ENCODE measurements at places on chromosomes 11 and 22.

GRCh38 chr11:103842795-103843194, 193.6 kb upstream of the DDI1 start:
- no peak for DNase-seq

- no peak for DNase-seq
These were observed 39.7 kb upstream of the GLYAT start for GRCh38 chr11:58771458-58771855.

DNA sequence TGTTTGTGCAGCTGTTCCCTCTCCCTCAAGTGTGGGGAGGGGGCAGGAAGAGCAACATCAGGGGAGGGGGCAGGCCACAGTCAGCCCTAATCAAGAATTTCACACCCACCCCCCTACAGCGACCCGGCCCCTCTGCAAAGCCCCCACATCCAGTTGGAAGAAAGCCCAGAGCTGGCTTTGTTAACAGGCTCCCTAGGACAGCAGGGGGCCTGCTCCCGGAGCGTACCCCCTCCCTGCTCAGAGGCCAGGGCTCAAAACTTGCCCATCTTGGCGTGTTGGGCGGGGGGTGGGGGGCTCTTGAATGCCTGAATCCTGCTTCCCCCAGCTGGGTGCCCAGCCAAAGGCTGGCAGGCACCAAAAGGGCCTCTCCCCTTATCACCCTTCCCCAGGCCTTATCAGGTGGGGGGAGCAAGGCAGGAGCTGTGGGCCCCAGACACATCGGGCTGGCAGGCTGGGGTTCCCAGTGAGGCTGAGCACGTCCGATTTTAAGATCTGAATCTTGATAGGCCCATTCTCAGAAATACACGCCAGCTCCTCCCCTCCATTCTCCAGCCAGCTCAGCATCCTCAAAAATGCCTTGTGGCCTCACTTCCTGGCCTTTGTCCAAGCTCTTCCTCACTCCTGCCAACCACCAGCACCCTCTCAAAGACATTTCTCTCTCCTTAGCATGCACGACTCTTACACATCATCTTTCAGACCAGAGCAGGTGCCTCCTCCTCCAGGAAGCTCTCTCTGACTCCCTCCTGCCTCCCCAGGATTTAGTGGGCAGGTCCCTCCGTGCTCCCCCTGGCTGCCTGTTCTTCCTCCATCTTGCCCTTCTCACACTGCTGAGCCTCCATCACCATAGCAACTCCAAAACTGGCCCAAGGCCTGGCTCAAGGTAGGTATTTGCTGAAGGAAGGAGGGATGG, 384.8 kb downstream of the MN1 start:
- no peak for DNase-seq

GRCh38 chr22:39634530-39635405, 64.2 kb downstream of the CACNA1I start:
- peak; percentile 23 for DNase-seq
